Glomerular endothelial cell (primary cell): ENCODE measurements at places on chromosomes 11 and 22.

DNA sequence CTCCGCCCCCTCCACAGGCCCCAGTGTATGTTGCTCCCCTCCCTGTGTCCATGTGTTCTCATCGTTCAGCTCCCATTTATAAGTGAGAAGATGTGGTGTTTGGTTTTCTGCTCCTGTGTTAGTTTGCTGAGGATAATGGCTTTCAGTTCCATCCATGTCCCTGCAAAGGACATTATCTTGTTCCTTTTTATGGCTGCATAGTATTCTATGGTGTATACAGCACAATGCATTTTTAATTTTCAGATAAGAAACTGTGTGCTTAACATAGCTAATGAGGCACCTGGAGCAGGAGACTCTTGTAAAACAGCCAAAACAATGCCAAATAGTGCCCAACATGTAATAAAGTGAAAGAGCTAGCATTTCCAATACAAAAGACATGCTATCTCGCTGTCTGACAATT is 21.8 kb downstream of the ALG9 start:
- no peak for DNase-seq

DNA sequence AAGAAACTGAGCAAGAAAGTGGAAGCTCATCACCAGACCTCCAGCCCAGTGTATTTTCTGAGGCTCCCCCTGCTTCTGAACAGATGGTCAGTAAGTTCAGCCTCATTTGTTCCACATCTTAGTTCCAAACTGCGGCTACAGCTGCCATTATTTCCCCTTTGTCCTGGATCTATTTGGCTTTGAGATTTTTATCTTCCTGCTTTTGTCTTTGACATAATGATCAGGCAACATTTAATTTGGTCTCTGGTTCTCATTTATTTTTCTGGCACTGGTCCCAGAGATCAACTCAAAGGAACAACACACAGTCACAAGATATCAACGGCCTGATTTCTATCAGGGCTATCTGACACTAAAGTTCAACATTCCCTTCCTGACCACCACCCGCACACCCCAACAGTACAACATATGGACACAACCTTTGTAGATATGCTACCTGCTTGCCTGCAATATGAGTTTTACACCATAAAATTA is 137.5 kb downstream of the FAM76B start:
- DNase-seq, result peak; percentile 16

DNA sequence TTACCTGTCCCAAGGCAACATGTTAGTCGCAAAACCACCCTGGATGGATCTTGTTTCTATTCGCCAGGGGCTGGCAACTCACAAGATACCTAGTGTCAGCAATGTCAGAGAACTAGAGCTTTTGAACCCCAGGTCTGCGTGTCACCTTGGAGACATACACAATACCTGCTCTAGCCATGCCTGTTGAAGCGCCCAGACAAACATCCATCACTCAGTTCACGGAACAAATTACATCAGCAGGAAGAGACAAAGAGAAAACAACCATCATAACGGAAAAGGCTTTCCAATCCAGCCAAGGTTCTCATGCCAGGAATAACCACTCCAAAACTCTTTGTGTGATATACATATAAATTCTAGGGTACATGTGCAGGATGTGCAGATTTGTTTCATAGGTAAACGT is 2.2 kb downstream of the CD59 start:
- no peak for DNase-seq

GRCh38 chr11:64407221-64407620 is 48.3 kb downstream of the RPS6KA4 start:
- DNase-seq, result no peak

GRCh38 chr11:117807482-117808327 is 10.7 kb upstream of the DSCAML1 start:
- DNase-seq, result peak; percentile 22

DNA sequence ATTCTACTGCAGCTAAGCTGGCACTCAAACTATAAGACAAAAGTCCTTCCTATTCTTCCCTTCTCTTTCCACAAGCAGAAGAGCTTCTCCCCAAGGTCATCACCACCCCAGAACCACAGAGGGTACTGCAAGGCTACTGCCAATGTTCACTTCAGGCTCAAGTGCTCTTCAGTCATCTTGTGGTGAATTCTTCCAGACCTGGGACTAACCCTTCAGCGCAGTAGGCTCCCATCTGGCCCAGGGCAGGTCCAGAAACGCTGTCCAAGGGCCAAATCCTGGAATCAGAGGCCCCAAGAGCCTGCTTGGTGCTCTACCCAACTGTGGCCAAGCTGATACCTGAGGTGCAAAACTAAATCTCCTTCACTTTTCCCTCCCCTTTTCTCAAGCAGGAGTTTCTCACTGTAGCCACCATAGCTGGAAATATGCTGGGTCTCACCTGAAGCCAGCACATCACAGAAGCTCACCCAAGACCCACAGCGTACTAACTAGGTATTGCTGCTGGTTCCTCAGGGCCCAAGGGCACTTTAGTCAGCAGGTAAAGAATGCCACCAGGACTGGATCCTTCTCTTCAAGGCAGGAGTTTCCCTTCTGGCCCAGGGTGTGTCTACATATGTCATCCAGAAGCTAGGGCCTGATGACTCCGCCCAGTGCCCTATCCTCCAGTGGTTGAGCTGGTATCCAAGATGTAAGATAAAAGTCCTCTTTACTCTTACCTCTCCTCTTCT is 27.8 kb downstream of the FCHSD2 start:
- DNase-seq, result no peak

DNA sequence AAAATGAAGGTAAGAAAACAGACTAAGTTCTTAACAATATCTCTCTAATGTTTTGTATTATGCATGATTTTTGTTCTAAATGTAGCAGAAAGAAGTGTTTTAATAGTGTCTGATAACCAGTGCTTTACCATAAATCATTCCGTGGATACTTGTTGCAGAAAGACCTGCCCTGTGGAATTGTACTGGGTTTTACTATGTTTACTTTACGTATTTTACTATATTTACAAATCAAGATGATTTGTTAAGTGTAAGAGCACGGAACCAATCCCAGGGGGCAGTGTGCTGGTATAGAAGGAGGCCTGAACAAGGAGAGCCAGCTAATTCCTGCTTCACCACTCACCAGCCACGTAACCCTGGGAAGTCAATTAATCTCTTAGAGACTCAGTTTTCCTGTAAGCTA is 1.4 kb downstream of the HTR3B start:
- DNase-seq, result no peak

GRCh38 chr11:119700536-119701346 is 28.3 kb downstream of the NECTIN1 start:
- no peak for DNase-seq

DNA sequence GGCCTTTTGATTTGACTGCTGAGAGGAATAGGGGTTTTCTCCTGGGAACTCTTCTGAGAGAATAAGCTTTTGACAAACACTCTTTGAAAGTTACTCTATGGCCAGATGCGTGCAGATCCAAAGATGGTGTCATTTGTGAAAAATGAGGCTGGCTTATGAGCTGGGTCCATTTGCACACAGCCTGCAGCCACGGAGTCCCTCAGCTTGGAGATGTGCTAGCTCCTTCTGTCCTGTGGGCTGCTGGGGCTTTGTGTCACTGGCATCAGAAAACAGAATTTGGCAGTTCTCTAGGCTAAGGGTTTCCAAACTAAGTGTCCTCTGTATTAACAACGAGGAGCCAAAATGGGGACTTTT is 702.4 kb downstream of the NTM start:
- no peak for DNase-seq

DNA sequence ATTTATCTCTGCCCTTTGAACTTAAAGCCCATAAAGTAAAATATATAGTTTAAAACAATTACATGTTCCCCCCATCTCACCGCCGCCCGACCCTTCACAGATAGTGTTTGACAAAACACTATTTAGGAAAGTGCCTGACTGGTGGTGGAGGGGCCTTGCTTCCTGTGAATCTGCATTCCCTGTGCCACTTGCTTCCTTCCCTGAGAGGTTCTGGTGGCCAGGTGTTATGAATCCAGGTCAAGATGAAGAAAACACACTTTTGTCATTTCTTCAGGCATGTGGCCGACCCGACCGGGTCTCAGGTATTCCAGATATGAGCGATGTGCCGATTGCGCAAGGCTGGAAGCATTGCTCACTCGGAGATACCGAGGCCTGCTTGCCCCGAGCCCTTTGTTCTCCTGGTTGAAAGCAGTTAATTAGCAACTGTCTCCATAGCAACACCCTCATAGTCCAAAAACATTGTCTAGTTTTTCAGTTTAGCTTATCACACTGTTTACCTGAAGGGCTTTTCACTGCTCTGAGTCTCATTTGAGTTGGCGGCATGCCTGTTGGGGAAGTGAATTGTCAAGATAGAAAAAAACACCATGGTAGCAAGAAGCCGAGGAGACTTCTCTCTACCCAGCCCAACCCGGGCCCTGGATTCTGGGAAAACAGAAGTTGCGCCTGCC is 128.3 kb downstream of the TEAD1 start:
- peak; percentile 91 for DNase-seq

- DNase-seq, result no peak
Measured at GRCh38 chr11:85355921-85356320, 271.2 kb downstream of the DLG2 start.

DNA sequence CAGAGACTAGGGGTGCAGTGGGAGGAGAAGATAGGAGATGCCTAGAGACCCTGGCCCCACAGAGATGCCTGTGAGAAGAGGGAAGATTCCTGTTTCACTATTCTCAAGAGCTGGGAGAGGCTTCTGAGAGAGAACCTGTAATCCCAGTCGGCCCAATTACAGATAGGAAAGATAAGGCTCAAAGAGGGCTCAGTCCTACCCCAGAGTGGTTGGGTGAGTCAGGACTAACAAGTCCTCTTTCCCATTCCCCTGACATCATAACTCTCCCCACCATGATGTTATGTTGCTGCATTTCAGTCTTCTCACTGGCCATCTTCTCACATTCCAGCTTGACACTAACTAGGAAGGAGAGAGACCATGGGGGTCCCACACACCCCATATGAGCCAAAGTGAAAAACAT is 17.9 kb downstream of the ARHGEF12 start:
- DNase-seq, result no peak

- DNase-seq, result no peak
Measured at GRCh38 chr11:15871904-15872626, 484.3 kb downstream of the SOX6 start.

- DNase-seq, result no peak
Measured at GRCh38 chr22:49112176-49112575, 715.5 kb downstream of the BRD1 start.

GRCh38 chr11:127056338-127056971 is 55.9 kb upstream of the KIRREL3 start:
- no peak for DNase-seq

DNA sequence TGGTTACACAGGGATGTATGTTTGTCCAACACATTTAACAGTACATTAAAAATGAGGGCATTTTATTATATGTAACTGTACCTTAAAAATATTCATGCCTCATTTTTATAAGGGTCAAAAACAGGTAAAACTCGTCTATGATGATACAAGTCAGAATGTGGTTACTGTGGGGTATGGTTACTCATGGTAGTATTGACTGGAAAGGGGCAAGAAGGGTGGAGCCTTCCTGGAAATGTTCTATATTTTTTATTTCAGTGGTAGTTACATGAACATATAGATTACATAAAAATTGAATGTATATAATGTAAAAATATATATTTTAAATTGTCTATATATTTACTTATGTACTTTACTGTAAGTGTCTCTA is 99.8 kb downstream of the STIM1 start:
- DNase-seq, result no peak

- DNase-seq, result peak; percentile 91
Measured at GRCh38 chr22:35961480-35962295, 66.9 kb downstream of the RBFOX2 start.

DNA sequence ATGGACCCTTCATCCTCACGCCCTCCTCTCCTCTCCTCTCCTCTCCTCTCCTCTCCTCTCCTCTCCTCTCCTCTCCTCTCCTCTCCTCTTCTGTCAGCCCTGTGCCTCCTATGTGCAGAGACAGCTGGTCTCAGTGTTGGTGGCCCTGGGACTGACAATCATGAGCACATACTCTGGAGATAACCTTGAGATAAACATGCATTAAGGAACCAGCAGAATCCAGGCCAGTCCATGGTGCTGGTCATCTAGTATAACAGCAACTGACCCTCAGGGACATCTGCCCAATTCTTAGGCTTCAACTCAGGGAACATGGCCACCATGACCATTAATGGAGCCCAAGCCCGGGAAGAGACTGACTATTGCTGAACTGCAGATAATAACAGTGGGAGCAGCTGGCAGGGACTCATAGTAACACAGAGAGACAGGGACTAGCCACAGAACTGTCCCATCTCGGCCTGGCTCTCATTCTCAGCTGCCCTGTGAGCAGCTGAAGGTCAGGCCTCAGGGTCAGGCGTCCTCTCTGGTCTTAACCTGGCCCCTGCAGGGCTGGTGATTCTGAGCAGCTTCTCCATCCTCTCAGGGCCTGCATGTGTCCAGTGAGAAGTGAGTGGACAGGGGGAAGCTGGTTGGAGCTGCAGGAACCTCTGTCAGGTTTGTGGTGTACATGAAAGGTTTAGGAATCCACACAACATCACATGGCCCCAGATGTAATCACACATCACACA is 45.4 kb downstream of the GGTLC2 start:
- DNase-seq, result no peak

GRCh38 chr11:88312628-88313027 is 24.9 kb downstream of the CTSC start:
- DNase-seq, result no peak

- no peak for DNase-seq
Measured at GRCh38 chr11:64028398-64029115, 7.2 kb upstream of the FLRT1 start.

DNA sequence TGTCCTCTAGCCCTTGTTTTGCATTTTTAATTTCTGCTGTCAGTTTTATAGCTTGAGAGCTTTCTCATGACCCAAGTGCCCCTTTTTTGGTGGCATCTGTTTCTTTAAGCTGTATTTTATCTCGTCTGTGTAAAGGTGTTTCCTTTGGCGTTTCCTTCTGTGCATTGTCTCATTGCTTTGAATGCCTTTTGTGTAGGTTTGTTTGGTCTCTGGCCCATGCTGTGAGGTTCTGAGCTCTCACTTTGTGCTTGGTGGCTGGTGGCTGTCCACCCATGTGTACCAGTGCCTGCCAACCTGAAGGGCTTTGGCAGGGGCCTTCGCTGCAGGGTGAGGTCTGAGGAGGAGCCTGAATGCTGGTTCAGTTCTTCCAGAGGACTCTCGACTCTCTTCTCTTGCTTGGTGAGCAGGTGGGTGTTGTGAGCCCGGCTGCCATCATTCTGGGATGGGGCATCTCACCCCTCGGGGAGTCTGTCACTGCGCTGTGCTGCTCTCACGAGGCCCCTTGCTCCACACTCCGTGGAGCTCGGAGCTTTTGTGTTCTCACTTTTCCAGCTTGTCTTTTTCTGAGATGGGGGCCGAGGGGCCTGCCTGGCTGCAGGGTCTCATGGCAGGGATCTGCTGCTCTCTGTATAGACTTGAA is 14.9 kb downstream of the AP2A2 start:
- DNase-seq, result peak; percentile 48

GRCh38 chr22:30273711-30274436 is 7.2 kb upstream of the OSM start:
- DNase-seq, result no peak
